ENCODE measurements at places on chromosomes 12 and 14. TPM values are rescaled to one million over a fixed set of nuclear protein-coding genes. Genes with fewer than 3 reads are reported as not detected.

Gene SERPINA9
- not detected for total RNA-seq

Gene RPL10L
- total RNA-seq, result not detected

Gene KIF26A
- total RNA-seq, result 0.04 TPM

Gene WNT1
- total RNA-seq, result not detected

Gene LPAR5
- 11.7 TPM for total RNA-seq

Gene AMDHD1
- not detected for total RNA-seq

Gene ALX1
- total RNA-seq, result not detected

Gene HSPB8
- total RNA-seq, result 0.13 TPM

DNA sequence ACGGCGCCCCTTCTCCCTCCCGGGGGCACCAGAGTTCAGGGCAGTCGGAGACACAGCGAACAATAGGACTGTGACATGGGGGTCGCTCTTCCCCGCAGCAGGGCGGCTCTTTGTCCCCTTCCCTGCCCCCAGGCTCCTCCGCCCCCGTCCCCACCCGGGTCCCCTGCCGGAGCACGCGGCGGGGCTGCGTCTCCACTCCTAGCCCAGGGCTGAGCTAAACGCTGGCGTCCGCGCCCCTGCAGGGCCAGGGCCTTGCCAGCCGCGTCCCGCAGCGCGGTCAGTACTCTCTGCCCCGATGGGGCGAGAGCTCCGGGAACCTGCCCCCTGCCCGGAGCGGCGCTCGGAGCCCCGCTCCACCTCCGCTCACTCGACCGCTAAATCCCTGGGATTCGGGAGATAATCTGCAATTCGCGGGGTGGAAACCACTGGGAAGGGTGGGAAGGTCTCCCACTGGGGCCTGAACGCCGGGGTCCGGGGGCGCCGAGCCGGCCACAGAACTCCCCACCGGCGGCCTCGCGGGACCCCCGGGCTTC, 825 bp upstream of the CCDC85C start:
- DNase-seq, result peak; percentile 35

DNA sequence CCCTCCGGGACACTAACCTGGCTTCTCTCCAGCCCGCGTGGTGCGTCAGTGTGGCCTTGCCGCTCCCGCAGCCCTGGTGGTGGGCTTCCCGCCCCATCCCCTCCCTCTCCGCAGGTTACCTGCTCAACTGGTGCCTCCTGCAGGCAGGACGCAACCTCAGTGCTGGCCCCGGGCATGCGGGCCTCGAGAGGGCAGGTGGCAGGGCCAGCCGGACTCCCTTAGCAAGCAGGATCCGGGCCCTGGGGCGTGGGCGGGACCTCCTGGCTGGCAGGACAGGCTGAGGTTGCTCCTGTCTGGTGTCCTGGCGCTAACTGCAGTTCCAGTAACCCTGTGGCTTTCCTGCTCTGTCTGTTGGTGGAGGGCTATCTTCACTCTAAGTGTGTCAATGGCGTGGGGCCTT, 8.6 kb upstream of the ADSS1 start:
- DNase-seq, result no peak

DNA sequence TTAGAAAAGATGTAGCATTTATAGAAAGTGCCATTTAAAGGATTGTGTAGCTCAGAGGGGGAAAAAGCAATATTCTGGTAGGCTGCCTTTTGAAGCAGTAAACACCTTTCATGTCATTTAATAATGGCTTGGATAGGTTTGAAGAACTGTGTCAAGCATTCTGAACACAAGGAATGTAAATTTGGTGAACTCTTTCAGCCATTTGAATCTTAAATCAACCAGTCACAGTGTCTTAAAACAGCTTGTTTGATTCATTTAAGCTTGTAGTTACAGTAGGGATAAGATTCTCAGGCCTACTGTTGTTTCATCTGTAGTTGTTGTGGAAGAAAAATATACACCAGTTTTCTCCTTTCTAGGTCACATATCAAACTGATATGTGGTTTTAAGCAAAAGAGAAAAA, 299.4 kb upstream of the NOVA1 start:
- DNase-seq, result no peak

GRCh38 chr12:24398605-24399004, 449.1 kb upstream of the SOX5 start:
- no peak for DNase-seq

DNA sequence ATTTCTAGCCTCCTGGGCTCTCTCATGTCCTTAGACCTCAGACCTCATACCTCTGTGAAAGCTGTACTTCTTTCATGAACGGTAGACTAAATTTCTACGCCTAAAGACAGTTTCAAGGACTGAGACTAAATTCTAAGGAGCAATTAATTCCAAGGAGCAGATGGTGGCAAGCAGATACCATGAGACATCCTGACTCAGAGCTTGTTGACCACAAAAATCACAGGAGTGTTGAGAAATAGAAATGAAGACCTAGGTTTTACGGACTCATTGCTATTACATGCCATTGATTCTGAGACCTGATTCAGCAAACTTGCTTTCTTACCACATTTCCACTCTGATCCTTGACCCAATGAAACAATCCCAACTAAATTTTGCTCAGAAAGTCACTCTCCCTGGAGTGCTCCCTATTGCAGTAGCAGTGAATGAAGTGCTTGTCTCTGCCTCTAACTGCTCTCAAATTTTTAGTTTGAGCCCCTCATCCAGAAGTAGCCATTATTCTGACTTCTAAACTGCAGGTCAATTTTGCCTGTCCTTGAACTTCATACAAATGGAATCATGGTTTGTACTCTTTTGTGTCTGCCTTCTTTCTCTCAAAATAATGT, 52.0 kb downstream of the PEX5 start:
- peak; percentile 54 for DNase-seq

DNA sequence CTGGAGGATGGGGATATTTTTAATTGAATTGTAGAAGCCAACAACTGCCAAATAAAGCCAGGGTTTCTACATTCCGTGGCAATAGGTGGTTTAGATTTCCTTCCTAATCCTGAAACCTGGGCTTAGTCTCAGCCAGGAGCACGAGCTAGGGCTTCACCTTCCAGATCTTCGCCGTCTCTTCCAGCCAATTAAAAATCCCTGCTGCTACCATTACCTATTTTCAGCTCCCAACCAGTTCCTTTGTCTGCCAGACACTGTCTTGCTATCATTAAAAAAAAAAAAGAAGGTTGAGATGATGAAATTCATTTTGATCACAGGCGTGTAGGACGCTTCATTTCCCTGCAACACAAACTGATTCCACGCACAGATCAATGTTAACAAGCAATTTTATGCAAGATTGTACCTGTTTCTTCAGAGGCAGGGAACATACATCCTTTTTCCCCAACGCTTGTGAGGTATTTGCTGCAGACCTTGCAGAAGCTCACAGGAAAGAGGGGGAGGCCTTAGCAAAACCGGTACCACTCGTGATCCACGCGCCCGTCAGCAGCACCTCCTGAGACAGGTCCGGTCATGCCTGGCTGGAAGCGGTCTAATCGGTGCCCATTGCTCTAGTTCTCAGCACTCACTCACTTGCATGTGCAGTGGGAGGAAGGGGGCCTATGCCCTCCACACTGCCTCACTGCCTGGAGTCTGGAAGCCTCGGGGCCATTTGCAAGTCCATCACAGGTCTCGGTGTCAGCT, 65.1 kb downstream of the SLC6A12 start:
- DNase-seq, result no peak

- DNase-seq, result no peak
These were observed 8.4 kb downstream of the IFI27L1 start for GRCh38 chr14:94089479-94089878.

- DNase-seq, result no peak
These were observed 15.5 kb downstream of the PKP2 start for GRCh38 chr12:32881107-32881506.

GRCh38 chr14:67459336-67459735, 29.2 kb downstream of the TMEM229B start:
- DNase-seq, result no peak

GRCh38 chr14:100803226-100803625, 22.7 kb upstream of the MEG3 start:
- no peak for DNase-seq

Measured in K562 (cell line).